ENCODE measurements at places on chromosomes 5 and 9.

DNA sequence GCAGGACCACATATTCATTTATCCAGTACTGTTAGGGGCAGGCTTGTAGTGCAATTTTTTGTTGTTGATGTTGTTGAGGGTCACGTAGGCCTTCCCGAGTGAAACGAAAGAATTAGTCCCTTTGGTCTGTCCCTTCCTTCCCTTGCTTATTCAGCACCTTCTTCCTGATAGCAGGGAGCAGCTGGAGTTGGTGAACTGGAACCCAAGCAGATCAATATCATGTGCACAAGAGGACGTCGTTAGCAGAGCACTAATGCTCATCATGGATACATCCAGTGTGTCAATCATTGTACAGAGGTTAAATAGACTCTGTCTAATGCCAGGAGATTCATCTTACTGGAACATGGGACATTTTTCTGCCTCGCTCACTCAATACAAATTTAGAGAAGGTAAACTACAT is 33.0 kb upstream of the MAP1B start:
- no peak for DNase-seq

DNA sequence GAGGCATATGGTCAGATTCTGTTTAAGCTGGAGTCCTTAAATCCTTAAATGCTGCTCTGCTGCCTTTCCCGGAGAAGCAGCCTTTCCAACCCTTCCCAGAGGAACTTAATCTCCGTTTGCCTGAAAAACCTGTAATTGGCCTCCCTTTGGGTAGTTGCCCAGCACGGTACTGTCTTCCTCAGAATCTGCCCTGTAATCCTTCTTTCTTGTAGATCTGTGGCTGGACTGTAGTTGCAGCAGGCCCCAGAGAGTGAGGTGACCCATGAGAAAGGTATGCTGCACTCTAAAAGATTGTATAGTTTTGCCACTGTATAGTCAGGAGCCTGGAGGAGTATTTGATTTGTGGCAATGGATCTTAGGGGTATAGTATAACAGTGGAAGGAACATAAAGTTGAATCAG is 11.7 kb downstream of the SPIN1 start:
- no peak for DNase-seq

DNA sequence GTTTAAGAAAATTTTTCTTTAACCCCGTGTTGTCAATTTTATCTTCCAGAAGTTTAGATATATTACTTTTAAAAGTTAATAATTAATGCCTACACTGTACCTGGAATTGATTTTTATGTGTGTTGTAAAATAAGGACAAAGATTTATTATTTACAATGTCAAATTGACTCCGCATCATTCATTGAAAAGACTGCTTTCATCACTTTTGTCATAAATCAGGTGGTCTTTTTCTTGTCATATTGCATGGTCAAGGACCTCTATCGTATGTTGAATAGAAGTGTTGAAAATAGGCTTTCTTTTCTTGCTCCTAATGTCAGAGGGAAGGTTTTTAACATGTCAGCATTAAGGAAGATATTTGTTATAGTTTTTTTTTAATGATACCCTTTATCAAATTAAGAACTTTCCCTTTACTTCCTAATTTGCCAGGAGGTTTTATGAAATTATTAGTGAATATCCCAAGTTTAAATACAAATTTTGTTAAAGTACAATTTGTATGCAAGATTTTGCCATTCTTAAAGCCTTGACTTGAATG is 92.6 kb downstream of the WDR70 start:
- no peak for DNase-seq

GRCh38 chr5:136232316-136232715 is 39.4 kb upstream of the SMIM32 start:
- no peak for DNase-seq

- DNase-seq, result peak; percentile 12
Measured at GRCh38 chr5:116575326-116576052, 866 bp upstream of the SEMA6A start.

DNA sequence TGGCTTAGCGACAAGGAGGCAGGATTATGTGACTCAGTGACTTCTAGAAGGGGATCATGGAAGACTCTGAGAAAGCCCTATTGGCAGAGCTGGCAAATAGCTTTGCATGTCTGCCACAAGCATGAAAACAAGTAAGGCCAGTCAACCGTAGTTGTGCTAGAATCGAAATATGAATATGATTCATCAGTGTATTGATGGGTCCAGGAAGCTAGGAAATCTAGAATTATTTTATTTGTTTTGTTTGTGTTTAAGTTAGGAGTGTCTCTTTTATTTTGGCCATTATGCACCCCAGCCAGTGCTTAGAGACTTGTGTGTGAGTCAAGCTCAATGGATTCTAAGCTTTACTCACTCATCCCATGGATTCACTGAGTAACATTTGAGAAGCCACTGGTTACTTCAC is 3.8 kb upstream of the ITGA2 start:
- DNase-seq, result no peak

DNA sequence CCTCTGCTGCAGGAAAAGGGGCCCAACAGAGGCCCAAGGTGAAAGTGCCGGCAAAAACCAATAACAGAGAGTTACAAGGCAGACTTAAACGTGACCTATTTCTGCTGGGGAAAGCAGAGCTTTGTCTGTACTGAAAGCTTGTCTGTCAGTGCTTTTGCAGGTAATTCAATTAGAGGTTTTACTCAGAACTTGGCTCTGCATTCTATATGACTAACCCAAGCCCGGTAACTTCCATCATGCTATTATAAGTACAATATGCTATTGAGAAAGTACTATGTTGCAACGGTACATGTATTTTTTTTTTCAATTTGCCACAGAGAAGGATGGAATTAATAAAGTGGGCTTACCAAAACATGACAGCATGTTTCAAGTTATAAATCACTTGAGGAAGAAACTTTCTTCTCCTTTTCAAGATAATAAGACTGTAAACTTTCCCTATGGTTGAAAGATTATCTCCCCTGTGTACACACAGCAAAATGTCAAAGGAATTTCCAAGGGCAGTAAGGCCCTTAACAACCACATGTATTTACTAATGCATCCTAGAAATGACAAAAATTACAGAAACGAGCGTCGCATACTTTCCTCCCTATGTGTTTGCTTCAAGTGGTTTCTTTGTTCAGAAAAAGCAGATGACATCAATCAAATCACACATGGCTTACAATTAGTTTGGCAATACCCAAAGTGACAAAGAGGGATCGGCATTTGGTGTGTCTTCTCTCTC is 282.4 kb downstream of the EFNA5 start:
- DNase-seq, result no peak

GRCh38 chr9:121537283-121537682 is 37.6 kb upstream of the GGTA1 start:
- DNase-seq, result no peak

DNA sequence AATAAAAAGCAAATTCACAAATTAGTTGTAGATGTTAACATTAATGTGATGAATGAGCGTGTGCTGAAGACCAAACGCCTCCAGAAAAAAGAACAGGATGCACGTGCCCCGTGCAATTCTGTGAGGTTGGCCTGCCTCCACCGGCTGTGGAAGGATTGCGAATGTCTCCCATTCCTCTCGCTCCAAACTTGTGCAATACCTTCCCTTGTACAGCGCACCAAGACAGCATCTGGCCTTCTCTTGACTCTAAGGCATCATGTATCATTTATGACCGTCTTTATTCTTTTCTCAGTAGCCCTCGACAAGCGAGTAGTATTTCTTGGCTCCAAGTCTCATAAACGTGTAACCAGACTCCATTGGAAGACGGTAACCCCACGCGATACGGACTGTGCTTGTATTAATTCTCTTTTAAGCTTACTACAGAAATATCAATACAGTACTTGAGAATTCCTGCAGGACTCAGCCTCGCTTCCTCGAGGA is 1.5 kb upstream of the TESK1 start:
- DNase-seq, result peak; percentile 40

- DNase-seq, result peak; percentile 56
Measured at GRCh38 chr9:133115604-133116345, 5.3 kb downstream of the RALGDS start.

DNA sequence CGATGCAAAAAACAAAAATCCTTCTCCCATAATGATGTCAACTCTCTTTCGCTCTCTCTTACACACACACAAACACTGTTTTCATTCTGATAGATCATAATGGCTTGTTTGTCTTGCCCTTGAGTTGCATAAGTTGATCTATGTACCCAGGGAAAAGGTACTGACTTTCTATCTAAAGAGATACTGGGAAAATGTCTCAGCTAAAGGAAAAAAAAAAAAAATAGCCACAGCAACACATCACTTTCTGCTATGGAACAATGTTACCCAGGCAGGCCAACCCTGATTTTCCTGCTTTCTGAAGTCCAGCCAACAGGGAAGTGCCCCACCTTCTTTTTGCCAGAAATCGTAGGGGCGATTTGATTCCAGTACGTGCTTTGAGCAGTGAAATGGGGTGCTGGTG is 212.6 kb upstream of the ACTBL2 start:
- no peak for DNase-seq

- DNase-seq, result no peak
Measured at GRCh38 chr5:113163328-113163727, 186.7 kb downstream of the DCP2 start.

DNA sequence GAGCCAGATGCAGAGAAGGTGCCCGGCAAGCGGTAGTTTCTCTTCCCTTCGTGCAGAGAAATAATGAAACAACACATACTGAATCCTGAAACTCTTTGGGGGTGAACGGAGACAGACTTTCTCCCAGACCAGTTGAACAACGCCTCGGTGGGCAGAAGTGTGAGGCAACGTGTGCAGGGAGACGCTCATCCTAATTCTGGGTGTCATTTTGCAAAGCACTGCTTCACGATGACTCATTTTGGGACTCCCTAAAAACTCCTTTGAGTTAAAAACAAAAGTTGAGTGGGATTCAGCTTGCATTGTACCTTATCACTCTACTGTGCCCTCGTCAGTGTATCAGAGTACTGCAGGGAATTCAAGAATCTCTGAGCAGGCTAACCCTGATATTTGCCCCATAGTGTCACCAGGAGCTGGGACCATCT is 3.5 kb upstream of the NEK6 start:
- DNase-seq, result peak; percentile 75

GRCh38 chr5:41457094-41457493 is 53.3 kb downstream of the PLCXD3 start:
- no peak for DNase-seq

DNA sequence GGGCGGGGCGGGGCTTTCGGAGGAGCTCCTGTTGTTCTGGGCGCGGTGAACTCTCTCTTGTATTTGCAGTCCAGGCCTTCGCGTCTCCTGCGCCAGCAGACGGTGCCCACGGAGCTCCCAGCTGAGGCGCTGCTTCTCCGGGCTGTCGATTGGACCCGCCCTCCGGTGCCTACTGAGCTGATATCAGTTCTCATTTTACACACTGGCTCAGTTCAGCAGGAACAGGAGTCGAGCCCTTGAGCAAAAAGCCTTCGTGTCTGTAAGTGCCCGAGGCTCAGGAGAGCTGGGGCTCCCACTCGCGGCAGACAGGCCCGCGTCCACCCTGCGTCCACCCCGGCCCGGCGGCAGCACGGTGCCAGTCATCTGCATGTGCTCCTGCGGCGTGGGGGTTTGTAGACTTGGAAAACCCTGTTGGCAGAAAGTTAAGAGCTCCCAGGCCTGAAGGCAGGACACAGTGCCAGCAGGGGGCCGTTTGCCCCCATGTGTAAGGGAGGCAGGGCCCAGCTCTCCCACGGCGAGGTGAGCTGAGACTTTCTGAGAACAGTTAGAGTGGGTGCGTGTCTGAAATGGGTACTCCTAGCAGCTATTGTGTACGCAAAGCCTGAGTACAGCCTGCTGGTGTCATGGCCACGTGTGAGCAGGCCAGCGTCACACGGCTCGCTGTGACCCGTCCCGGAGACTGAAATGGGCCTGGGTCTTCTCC is 231.5 kb downstream of the FANCC start:
- no peak for DNase-seq

DNA sequence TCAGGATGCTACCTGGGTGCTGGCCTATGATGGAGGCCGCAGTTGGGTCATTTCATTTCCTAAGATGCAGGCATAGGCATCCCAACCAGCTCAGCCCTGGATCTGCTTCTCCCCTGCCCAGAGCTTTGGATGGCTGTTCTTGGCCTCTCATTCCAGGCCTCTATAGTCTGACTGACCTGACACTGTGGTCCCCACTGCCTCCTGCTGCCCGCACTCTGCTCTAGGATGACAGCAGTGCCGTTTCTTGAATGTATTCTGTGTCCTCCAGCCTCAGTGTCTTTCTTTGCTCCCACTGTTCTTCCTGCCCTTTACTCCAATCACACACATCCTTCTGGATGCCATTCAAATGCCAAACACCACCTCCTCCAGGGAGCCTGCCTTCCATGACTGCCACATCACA is 235.7 kb downstream of the HSPA4 start:
- DNase-seq, result no peak

DNA sequence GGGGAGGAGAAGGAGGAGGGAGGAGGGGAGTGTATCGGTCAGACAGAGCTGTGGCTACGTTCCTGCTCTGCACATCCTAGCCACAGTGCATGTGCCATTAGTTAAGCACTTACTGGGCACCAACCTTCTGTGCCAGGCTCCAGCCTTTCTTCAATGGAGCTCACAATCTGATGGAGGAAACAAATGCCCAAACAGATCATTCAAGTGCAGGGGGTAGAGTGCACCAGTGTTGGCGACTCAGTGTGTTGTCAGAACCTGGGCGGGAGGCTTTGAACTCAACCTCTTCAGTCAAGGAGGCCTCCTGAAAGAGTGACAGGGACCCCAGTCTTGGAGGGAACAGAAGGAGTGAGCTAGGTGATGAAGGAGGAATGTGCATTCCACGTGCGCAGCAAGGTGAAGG is 51.9 kb upstream of the SHB start:
- no peak for DNase-seq

DNA sequence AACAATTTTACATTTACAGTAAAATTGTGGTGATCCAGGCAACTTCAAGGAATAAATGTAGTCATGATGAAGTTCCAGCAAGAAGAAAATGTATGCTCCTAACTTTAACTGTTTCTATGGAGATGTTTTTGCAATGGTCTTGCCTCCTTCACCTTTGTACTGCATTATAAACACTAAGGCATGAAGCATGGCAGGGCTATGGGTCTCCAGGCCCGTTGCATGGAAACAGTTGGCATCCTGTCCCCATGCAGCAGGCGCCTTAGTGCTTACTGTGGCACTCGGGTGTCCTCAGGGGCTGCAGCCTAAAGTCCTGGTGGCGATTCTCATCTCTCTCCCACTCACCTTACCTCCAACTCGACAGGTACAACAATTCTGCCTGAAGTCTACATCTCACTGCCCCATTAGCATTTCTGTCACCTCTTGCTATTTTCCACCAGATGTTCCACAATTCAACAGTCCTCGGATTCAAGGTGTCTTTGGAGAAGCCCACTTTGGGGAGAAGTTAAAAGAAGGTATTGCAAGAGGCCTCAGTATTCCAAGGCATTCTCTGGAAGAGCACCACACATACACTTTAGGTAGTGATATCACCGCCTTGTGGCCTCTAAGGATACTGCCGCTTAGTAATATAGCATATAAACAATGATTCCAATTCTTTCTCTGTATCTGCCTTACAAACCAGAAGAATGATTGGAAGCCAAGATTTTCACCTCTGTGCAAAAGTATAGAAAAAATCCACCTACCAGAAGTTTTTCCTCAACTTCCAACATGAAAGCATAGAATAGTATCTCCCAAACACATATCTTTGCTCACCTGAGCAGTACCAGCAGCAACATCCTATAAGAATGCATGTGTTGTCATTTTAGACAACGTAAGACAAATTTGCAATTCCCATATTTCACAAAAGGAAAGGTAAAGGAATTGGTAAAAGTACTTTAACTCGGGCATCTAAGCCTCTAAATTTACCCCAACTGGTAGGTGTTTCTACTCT is 5.1 kb downstream of the LIFR start:
- no peak for DNase-seq

Measured in stimulated activated naive CD8-positive, alpha-beta T cell treated with anti-CD3 and anti-CD28 coated beads, Interleukin-15, amount 100 ng/mL, for 72 hours (primary cell).